ENCODE measurements at places on chromosomes 7 and 10.
A peak's percentile ranks its signal among the peaks of the same experiment; 100 is the strongest.

GRCh38 chr10:73838008-73838567 is 26.7 kb upstream of the NDST2 start:
- no peak overlapping the region for H3K27ac ChIP-seq
- H3K4me1 ChIP-seq, result no peaks in the 10 kb centered on the region
- no peaks in the 10 kb centered on the region for H3K27me3 ChIP-seq
- no peak for DNase-seq
- H3K4me3 ChIP-seq, result no peak overlapping the region

GRCh38 chr10:59878915-59879314 is 27.4 kb downstream of the CCDC6 start:
- H3K36me3 ChIP-seq, result peaks cover 35% of the 10 kb centered on the region
- peak overlapping the region; percentile 96 for H3K27ac ChIP-seq
- H3K27me3 ChIP-seq, result no peaks in the 10 kb centered on the region

GRCh38 chr10:23994459-23995046 is 214.4 kb upstream of the KIAA1217 start:
- H3K4me1 ChIP-seq, result no peaks in the 10 kb centered on the region

DNA sequence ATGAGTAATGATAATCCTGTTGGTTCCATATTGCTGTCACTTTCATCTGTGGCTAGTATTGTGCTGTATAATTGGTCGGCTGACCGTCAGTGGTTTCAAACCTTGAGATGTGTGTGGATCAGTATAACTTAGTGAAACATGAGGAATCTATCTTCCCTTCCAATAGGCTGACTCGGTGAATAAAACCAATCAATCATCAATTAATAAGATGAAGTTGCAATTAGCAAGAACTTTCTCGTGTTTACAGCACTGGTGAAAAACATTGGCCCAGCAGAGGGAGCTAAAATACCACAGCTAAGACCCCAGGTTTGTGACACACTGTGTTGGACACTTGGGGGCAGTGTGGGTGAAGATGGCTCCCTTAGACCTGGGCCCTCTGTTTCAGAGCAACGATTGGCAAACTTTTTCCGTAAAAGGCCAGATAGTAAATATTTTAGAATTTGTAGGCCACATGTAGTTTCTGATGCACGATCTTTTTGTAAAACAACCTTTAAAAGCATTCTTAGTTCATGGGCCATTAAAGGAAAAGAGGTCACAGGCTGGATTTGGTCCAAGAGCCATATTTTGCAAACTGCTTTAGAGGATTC is 47.8 kb downstream of the STRA8 start:
- peaks cover 13% of the 10 kb centered on the region for H3K27me3 ChIP-seq
- peaks cover 23% of the 10 kb centered on the region for H3K4me1 ChIP-seq
- peak; percentile 68 for DNase-seq
- no peak overlapping the region for H3K4me3 ChIP-seq

DNA sequence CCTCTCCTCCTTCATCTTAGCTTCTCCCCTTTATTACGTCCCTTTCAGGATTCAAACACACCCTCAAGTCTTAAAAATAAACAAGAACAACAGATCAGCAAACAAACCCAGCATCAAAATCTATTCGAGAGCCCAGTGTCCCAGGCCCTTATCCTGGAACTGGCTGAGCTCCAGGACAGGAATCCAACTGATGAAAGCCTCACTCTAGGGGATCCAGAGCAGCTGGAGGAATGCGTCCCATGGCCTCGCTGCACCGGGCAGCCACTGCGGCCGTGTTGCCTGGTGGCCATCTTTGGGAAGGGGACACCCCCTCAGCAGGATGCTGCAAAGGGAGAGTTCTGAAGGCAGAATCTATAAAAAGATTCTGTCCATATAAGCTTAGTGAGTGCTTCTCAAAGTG is 156.5 kb upstream of the BMPER start:
- no peak overlapping the region for H3K4me3 ChIP-seq
- no peak overlapping the region for H3K27ac ChIP-seq
- no peaks in the 10 kb centered on the region for H3K4me1 ChIP-seq

- no peak for DNase-seq
- H3K36me3 ChIP-seq, result no peaks in the 10 kb centered on the region
- H3K4me3 ChIP-seq, result no peak overlapping the region
Observed at GRCh38 chr10:92757711-92758104, 68.0 kb downstream of the HHEX start.

GRCh38 chr7:138382862-138383565 is 77.0 kb upstream of the TRIM24 start:
- H3K4me1 ChIP-seq, result no peaks in the 10 kb centered on the region
- no peaks in the 10 kb centered on the region for H3K27me3 ChIP-seq
- no peak overlapping the region for H3K4me3 ChIP-seq
- no peak for DNase-seq

DNA sequence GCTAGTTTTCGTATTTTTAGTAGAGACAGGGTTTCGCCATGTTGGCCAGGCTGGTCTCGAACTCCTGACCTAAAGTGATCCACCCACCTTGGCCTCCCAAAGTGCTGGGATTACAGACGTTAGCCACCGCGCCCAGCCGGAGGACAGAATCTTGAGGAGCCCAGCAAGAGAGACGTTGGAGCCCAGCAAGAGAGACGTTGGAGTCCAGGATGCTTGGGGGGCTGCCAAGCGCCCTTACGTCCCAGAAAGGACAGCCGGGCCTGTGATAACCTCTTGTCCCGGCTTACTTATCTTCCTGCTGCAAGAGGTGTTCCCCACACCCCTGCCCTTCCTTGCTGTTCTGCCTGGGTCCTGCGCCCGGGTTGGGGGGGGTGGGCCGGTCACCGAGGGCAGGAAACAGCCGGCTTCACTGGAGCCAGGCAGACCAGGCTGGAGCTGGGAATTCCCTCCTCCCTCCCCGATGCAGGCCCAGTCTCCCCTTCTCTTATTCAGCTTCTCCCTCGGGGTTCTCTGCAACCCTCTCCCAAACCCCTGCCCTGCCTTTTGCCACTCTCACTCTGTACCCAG is 1.9 kb upstream of the EPHB4 start:
- H3K36me3 ChIP-seq, result no peaks in the 10 kb centered on the region
- no peak overlapping the region for H3K27ac ChIP-seq
- no peak for DNase-seq
- peaks cover 19% of the 10 kb centered on the region for H3K4me1 ChIP-seq
- H3K4me3 ChIP-seq, result no peak overlapping the region
- peaks cover 50% of the 10 kb centered on the region for H3K27me3 ChIP-seq

DNA sequence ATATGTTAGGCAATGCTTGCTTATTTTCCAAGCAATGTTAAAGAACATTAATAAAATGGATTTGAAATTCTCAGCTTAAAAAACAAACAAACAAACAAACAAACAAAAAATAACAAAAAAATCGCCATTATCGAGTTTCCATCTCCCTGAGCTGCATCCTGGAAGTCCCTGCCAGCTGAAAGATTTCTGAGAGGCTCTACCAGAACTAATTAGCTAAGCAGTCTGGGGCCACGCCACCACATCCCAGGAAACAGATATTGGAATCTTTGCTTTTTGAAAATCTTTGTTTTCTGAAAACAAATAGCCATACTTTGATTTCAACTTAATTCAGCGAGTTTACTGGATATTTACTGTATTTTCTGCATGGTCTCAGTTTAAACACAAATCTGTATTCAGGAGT is 143.6 kb downstream of the LSMEM1 start:
- no peak overlapping the region for H3K4me3 ChIP-seq
- no peak for DNase-seq
- peaks cover 5% of the 10 kb centered on the region for H3K27me3 ChIP-seq
- H3K27ac ChIP-seq, result no peak overlapping the region
- H3K4me1 ChIP-seq, result no peaks in the 10 kb centered on the region

DNA sequence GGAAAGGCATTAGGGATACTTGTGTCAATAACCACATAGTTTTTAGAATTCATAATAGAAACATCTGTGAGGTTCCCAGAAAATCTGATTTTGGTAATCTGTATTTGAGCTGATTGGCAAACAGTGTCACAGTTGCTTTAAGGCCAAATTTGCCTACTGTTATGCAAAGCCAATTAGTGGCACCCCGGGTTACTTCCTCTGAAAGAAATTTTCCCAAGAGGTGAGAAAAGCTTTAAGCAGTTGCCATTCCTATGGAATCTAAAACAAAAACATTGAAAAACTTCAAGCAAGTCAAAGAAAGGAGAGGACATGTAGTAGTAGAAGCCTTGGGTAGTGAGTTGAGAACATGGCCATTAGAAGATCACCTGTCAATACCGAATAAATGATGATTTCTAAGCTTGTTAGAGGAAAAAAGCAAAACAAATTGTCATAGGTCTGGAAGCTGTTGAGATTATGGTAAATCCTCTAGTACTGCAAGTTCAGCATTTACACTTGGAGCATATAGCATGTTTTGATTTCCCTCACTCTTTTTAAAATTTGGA is 176.8 kb downstream of the TWIST1 start:
- DNase-seq, result no peak
- no peak overlapping the region for H3K27ac ChIP-seq
- no peak overlapping the region for H3K4me3 ChIP-seq
- no peaks in the 10 kb centered on the region for H3K27me3 ChIP-seq
- no peaks in the 10 kb centered on the region for H3K4me1 ChIP-seq
- H3K36me3 ChIP-seq, result no peaks in the 10 kb centered on the region

- peaks cover 4% of the 10 kb centered on the region for H3K4me1 ChIP-seq
- no peak overlapping the region for H3K27ac ChIP-seq
- no peaks in the 10 kb centered on the region for H3K36me3 ChIP-seq
- no peak overlapping the region for H3K4me3 ChIP-seq
- H3K27me3 ChIP-seq, result no peaks in the 10 kb centered on the region
Observed at GRCh38 chr10:90959826-90960225, 38.9 kb upstream of the ANKRD1 start.

- no peak overlapping the region for H3K4me3 ChIP-seq
- H3K36me3 ChIP-seq, result no peaks in the 10 kb centered on the region
- H3K27me3 ChIP-seq, result peaks cover 3% of the 10 kb centered on the region
- no peak overlapping the region for H3K27ac ChIP-seq
Observed at GRCh38 chr10:125226005-125226404, 65.6 kb upstream of the CTBP2 start.

DNA sequence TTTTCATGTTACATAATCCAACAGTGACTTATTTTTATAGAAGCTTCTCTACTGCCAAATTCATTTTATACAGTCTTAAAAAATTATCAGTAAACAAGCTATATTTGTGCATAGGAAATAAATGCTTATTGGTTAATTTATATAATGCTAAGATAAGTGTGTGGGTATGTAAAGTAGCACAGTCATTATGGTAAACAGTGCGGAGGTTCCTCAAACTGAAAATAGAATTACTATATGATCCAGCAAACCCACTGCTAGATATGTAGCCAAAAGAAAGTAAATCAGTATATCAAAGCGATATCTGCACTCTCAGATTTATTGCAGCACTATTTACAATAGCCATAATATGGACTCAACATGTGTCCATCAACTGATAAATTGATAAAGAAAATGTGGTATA is 71.1 kb downstream of the ATRNL1 start:
- no peak overlapping the region for H3K27ac ChIP-seq
- no peak overlapping the region for H3K4me3 ChIP-seq
- peaks cover 2% of the 10 kb centered on the region for H3K27me3 ChIP-seq

DNA sequence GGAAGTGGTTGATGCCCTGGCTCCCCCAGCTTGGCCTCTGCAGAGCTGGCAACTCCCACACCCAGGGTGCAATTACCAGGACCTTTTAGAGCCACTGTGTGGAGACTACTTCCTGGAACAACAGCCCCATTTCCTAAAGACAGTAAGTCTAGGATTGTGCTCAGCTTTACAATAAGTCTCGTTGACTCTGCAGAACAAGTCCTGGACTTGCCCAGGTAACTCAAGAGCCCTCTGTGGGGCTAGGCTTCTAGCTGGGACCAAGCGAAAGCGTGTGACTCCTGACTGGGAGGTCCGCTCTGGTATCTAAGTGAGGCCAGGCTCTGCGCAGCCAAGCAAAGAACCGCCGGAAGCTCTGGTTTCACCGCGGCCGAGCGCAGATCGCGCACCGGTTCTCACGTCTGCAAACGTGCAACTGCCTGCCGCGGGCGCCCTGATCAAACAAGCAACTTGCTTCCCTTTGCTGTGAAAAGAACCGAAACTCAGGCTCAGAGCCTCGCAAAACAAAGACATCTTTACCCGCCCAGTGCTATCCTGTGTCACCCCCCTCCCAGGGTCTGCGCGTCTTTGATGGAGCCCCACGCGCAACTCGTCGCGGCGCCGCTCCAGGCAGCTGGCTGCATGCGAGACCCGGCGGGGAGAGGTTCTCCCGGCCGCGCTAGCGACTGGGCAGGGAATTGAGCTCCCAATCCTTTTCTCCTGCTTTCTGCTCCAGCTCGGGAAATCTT is 4.4 kb upstream of the PDLIM1 start:
- no peaks in the 10 kb centered on the region for H3K36me3 ChIP-seq
- DNase-seq, result peak; percentile 52
- H3K27me3 ChIP-seq, result peaks cover 49% of the 10 kb centered on the region

DNA sequence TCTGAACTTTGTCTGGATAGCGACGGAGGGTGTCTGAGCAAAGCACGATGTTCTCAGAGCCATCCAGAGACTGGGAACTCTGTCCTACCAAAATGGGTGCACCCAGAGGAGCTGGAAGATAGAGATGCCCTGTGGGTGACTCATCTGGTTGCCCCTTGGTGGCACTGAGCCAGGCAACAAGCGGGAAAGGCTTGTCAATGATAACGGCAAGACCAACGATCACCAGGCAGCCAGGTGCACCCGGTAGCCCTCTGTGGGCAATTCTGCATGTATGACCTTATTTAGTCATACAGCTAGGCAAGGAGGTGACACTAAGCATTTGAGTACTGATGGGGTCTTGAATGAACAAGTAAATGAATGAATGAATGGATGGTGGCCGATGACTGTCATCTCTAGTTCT is 2.8 kb upstream of the ELN start:
- no peaks in the 10 kb centered on the region for H3K36me3 ChIP-seq
- H3K27ac ChIP-seq, result no peak overlapping the region
- peaks cover 60% of the 10 kb centered on the region for H3K27me3 ChIP-seq
- no peak overlapping the region for H3K4me3 ChIP-seq

DNA sequence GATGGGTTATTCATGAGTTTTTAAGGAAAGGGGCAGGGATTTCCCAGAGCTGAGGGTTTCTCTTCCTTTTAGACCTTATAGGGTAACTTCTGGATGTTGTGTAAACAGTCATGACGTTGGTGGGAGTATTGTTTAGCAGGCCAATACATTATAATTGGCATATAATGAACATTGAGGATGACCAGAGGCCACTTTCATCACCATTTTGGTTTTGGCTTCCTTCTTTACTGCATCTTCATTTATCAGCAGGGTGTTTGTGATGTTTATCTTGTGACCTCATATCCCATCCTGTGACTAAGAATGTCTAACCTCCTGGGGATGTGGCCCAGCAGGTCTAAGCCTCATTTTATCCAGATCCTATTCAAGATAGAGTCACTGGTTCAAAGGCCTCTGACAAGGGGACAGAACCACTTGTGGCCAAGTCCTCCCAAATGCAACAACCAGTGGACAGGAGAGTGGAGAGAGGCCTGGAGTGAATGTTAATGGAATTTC is 77.3 kb upstream of the RPA3 start:
- peaks cover 43% of the 10 kb centered on the region for H3K36me3 ChIP-seq
- H3K4me3 ChIP-seq, result no peak overlapping the region
- H3K27me3 ChIP-seq, result no peaks in the 10 kb centered on the region
- DNase-seq, result no peak
- no peak overlapping the region for H3K27ac ChIP-seq
- H3K4me1 ChIP-seq, result no peaks in the 10 kb centered on the region

All from activated T-cell treated with anti-CD3 and anti-CD28 coated beads, Interleukin-2, amount 50 U/mL, for 24 hours (primary cell).